ENCODE measurements at places on chromosomes 6 and 20.

- DNase-seq: peak; percentile 19
Observed at GRCh38 chr6:127582777-127583462, 5.9 kb downstream of the C6orf58 start.

DNA sequence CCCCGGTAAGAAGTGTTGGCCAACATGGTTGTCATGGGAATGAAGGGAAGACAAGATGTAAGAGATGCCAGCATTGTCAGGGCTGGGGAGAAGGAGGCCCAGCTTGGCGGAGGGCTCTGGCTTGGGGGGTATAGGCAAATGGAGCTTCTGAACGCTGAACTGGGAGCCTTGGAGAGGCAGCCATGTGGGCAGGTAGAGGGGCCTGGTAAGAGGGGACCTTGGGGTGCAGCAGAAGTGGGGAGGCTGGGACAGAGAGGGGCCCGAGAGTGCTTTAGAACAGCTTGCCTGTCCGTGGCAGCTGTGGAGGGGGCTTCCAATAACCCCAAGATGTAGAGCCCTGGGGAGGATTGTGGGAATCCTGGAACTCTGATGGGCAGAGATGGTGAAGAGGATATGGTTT, 3.0 kb downstream of the SLC22A1 start:
- DNase-seq: no peak

DNA sequence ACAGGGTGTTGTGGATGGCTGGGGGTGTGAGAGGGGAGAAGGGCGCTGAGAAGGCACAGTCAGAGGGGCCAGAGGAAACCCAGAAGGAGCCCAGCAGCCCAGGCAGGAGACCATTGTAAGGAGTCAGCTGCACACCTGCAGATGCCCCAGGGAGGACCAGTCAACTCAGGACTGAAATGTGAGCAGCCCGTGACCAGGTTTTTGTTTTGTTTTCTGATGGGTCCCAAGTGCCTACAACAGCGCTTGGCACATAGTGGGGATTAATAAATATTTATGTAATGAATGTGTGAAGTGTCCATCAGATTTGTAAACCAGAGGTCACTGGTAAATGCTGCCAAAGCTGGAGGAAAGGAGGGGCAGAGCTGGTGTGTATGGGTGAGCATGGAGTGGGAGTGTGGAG, 30.2 kb downstream of the TRAM2 start:
- no peak for DNase-seq

GRCh38 chr6:81813305-81813704, 60.8 kb upstream of the TENT5A start:
- DNase-seq: no peak

DNA sequence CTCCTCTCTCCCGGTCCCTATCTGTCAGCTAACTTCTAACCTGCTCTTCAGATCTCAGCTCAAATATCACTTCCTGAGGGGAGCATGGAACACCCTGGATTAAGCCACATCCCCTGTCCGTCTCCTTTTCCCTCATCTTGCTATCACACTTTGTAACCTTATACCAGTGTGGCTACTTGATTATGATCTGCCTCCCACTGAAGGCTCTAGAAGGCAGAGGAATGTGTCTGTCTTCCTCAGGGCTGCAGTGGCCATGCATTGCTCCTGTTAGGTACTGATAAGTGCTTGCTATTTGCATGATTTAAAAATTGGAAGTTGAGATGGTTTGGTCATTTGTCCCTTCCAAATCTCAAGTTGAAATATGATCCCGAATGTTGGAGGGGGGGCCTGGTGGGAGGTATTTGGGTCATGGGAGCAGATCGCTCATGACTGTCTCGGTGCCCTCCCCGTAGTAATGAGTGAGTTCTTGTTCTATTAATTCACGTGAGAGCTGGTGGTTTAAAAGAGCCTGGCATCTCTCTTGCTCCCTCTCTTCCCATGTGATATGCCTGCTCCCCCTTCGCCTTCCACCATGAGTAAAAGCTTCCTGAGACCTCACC, 71.4 kb downstream of the PLCB4 start:
- DNase-seq: no peak

- DNase-seq: no peak
Observed at GRCh38 chr6:66655420-66655819, 948.4 kb upstream of the EYS start.

- no peak for DNase-seq
Observed at GRCh38 chr6:89269981-89270380, 45.1 kb downstream of the GABRR2 start.
